Stimulated activated CD8-positive, alpha-beta memory T cell treated with anti-CD3 and anti-CD28 coated beads, Interleukin-15, amount 100 ng/mL, for 24 hours (primary cell): ENCODE measurements at places on chromosomes 7 and 10.

- no peak for DNase-seq
These were observed 53.9 kb upstream of the LYZL2 start for GRCh38 chr10:30683496-30683895.

DNA sequence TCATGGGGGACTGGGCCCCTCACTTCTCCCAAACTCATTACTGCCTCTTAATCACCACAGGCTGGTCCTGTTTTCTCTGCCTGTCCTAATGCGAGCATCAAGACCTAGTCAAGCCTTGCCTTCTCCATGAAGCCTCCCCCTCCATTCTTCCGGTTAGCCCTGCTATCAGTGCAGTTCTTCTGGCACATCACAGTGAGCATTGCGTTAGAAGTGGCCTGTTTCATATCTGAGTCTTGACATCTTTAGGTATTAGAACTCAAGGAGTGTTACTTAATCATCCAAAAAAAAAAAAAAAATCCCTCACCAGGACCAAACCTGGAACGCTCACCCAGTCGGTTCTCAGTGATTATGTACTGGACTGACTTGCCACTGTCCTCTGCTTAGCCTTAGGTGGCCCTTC, 17.4 kb downstream of the SNX10 start:
- no peak for DNase-seq

DNA sequence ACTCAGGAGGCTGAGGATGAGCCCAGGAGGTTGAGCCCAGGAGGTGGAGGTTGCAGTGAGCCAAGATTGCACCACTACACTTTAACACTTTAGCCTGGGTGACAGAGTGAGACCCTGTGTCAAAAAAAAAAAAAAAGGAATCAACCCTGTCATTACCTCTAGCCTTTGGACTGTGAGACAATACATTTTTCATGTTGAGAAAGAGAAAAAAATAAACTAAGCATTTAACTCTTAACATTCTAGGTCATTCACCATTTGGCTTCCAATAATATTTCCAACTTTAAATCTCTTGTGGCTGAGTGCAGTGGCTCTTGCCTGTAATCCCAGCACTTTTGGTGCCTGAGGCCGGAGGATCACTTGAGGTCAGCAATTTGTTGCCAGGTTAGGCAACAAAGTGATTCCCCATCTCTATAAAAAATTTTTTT, 41.9 kb upstream of the TPST1 start:
- DNase-seq = no peak

DNA sequence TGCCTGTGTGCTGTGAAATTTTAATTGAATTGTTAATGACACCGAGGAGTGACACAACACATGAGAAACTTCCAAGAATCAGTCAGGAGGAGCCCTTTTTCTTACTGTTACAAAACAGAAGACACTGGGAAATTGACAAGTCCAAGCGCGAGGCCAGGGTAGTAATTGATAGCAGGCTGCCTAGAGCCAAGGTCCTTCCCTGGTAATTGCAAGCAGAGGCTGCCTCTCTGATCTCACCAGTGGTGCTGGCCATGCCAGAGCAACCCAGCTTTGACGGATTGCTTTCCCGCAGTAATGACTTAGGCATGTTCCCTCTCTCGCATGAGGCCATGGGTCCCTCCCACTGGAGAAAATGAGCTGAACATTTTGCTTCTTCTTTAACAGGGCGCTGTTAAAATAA, 111.5 kb downstream of the LRMDA start:
- DNase-seq = no peak

DNA sequence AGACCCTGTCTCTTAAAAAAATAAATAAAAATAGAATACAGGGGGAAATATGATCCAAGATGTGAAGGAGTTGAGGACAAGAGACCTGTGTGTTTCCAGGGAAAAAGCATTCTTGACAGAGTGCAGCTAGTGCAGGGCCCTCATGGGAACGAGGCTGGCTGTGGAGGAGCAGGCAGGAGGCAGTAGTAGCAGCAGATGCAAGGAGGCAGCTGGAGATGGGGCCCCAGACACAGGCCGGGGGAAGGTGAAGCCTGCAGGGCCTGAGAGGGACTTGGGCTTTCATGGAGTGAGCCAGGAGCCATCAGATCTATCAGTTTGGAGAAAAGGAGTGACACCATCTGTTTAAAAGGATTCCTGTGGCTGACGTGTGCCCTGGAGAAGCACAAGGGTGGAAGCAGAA, 71.4 kb upstream of the ZNF438 start:
- no peak for DNase-seq

DNA sequence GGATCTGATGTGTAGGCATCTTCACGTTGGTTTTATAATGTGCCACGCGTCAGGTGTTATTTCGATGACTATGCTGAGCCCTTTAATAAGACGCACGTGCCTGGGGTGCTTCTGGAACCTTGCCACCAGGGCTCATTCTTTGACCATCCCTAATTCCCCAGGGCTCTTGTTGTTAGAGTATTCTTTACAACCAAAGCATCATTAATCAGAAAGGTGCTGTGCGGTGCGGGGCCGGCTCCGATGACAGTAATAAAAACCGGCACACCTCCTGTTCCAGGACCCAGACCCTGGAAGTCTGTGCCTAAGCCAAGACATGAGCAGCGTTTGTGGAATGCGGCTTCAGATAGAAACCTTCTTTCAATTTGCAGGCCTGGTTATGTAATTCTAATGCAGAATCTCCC, 58.4 kb downstream of the MGMT start:
- DNase-seq = no peak

- DNase-seq = no peak
These were observed 339.5 kb downstream of the WDR37 start for GRCh38 chr10:1395481-1396296.

DNA sequence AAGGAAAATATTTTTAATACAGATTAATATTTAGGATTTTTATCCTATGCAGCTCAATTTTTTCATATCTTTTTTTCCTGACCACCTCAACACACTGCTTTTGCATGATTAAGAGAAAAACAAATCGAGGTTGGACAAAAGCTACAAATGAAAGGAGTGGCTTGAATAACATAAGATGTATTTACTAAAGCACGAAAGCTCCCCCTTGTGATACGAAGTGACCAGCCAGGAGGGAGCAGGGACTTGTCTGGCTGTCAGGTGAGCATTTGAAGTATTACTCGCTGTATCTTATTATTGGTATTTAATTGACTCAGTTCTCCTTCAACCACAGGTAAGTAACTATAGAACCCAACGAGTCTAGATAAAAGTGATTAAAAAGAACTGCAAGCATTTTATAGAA, 265.2 kb upstream of the PHF14 start:
- DNase-seq = no peak

DNA sequence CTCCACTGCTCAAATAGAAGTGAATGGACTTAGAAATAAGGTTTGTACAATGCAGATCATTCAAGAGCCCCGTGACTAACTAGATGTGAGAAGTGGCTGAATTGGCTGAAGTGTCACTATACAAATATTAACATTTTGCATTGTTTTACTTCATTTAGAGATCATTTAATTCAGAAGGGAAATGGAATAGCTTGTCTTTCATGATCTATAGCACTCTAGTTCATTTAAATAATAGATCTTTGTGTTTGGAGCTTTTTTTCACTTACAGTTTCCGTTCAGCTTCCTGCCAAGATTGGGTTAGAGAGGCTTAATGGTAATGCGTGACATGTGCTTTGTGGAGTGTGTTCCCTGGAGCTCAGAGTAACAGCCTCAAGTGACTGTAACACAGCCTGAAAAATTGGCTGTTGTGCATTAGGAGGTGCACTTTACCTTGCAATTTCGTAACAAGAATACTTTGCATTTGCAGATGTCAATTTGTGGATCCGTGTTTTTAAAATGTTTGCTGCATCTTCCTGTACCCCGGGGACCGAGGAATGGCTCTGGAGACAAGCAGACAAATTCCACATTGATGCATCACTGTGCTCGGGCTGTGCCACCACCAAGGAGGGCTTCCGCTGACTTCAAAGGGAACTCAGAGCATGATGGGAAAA, 170.3 kb downstream of the NRP1 start:
- no peak for DNase-seq

DNA sequence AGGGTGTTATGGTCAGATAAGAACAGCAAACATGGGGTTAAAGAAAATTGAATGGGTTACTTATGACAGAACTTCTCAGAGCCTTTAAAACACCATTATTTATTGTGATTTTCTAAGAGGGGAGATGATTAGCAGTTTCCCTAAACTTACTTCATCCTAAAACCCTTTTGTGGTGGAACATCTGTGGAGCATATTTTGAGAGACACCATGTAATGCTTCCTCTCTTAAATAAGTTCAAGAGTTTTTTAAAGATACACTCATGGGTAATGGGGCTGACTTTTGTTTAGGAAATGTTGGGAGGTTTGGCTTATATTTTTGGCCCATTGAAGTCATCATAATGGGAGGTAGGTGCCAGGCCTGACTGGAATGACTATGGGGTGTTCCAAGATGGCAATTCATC, 8.4 kb upstream of the PDCD4 start:
- no peak for DNase-seq

GRCh38 chr10:44009891-44010632, 361.4 kb upstream of the ZNF32 start:
- no peak for DNase-seq

- no peak for DNase-seq
These were observed 49.8 kb downstream of the LHPP start for GRCh38 chr10:124511205-124512039.

DNA sequence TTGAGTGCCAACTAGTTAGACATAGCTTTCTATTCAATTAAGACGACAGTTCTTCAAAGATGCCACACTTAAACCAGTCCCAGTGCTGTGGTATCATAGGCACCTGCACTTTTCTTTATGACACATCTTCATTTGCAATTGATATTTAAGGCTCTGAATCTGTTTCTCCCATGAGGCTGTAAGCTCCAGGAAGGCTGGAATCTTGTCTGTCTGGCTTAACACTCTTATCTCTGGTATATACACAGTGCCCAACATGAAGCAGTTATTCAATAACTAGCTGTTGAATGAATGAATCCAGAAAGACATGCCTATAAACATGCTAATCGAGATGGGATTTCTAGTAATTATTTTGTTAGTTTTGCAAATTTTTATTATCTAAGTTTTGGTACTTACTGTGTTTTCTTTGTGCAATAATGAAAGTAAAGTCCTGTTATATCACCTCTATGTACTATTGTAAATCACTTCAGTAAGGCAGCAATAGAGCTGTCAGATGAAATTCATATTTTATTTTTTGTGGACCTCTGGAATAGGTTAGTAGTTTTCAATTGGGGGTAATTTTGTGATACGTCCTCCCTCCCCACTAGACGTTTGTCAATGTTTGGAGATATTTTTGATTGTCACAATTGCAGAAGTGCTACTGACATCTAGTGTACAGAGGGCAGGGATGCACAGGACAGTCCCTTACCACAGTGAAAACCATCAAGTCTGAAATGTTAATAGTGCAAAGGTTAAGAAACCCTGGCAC, 51.3 kb upstream of the STEAP4 start:
- DNase-seq = no peak

DNA sequence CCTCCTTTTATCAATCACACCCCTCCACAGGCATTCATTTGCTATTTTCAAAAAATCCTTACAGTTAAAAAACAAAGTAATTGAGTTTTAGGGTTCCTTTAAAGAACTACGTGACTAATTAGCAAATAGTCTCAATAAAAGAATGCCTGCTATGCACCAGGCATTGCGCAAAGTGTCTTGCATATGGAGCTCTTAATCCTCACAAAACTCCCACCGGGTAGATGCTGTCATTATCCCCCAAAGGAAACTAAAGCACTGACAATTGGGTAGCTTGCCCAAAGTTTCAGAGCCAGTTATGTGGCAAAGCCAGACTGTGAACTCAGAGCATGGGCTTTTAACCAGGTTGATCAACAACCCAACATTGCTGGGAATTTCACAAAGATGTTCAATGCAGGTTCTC, 305.7 kb downstream of the ELMO1 start:
- DNase-seq = no peak

DNA sequence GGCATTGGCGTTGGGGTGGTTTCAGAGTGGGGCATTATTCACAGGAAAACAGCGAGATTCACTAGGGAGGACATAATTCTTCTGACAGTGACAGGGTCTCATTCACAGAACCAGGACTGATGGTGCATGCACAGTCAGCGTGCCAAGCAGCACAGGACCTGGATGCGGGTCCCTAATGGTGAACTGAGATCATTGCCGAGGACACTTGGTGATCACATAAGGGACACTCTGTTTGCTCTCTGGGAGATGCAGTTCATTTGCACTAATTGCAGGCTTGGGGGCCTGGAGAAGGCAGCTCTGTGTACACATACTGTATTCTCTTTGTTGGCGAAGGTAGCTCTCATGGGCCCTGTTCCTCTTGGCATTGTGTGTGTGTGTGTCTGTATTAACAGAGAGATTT, 716.1 kb downstream of the PHTF2 start:
- DNase-seq = no peak

DNA sequence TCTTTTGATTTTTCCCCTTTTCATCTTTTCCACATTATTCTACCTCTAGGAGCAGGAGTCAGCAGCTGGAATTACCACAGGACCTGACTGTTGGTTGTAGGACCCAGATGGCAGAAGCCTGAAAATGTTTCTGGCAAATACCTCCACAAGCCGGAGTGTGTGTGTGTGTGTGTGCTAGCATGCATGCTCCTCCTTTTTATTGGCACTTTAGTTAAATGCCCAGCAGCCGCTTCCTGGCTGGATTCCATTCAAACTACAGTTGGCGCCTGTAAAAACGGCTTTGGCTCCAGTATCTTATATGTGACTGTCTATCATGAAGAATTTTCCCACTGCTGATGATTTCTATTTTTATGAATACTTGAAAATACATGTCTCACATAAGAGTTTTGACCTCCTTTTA, 319.7 kb upstream of the SP4 start:
- DNase-seq = no peak

- DNase-seq = no peak
These were observed 857 bp upstream of the FOXP2 start for GRCh38 chr7:114413761-114414155.

DNA sequence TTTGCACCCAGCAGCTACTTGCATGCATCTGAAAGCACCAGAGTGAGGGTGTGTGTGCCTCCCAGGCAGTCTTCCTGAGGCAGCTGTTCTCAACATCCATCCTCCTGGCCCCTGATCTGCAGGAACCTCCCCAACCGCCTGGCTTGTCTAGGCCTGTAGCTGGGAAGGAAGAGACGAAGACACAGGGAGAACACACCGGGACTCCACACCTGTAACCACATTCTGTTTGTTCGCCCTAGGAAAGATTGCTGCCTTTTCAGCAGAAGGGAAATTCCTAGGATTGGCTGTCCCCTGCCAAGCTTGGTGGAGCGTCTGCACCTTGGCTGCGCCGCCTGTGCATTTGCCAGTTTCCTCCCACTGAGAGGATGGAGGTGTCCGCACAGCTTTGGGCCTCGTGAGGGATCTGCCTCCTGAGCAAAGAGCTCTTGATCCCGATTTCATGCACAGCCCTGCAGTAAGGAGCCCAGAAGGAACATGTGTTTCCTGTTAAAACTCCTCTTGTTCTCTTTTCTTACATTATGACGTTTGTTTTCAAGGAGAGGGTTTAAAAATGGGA, 154.6 kb downstream of the TPST1 start:
- DNase-seq = no peak

- no peak for DNase-seq
These were observed 7.2 kb upstream of the HGF start for GRCh38 chr7:81776948-81777630.

GRCh38 chr10:79938728-79939406, 10.0 kb downstream of the SFTPD start:
- no peak for DNase-seq
